Tongue (tissue), 3 donors: ENCODE measurements at places on chromosomes 11 and 22. TPM values are rescaled to one million over a fixed set of nuclear protein-coding genes. Genes with fewer than 3 reads are reported as not detected.

GRCh38 chr22:18078329-18079041 is 695 bp downstream of the PEX26 start:
- DNase-seq, result no peak

GRCh38 chr22:42962295-42963230 is 52.4 kb downstream of the PACSIN2 start:
- DNase-seq, result no peak

GRCh38 chr11:106990331-106990730 is 27.9 kb downstream of the GUCY1A2 start:
- DNase-seq, result peak; percentile 67

DNA sequence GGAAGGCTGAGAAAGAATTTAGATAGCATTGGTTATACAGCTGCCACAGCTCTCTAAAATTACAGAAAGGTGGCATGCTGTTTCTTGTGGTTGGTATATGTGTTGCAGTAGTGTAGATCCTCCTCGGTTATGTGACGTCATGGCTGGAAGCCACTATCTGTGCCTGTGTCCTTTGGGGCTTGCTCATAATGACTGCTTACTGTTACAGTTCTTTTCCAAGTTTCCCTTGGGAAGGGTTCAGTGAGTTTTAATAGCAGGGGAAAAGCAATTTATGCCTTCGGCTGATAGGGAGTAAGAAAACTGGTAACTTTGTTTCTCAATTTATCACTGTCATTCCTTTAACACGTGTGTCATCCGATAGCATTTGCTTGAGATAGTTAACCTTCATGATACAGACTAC is 47.2 kb downstream of the POLD3 start:
- no peak for DNase-seq

GRCh38 chr11:78469896-78470295 is 52.3 kb upstream of the GAB2 start:
- DNase-seq, result no peak

Gene RAB39A
- 0.72 TPM for total RNA-seq
